Fibroblast of lung (primary cell): ENCODE measurements at places on chromosomes 3 and 15. TPM values are rescaled to one million over a fixed set of nuclear protein-coding genes. Genes with fewer than 3 reads are reported as not detected.
A peak's percentile ranks its signal among the peaks of the same experiment; 100 is the strongest.

Gene TMEM87A
- total RNA-seq = 54.2 and 61.8 TPM in 2 replicates

Gene RAB7A
- total RNA-seq = 29.5 and 54.2 TPM in 2 replicates

DNA sequence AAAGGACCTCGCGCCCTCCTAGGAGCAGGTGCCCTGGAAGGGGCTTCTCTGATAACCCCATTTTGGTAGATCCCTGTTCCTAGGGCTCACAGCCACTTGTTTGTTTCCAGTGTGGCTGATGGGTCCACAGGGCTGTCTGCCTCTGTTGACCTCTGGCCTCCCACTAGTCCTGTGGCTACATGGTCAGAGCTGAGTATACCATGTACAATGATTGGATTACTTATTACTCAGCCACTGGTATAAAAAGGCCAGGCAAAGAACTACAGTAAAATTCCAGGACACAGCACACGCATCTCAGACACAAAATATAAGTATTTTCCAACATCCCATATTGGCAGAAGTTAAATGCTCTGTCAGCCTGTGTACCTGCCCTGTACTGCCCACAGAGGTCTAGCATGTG lies 277.3 kb downstream of the GABRG3 start:
- H3K4me3 ChIP-seq = no peak overlapping the region
- DNase-seq = no peak
- H3K27ac ChIP-seq = no peak overlapping the region

Gene TMED3
- total RNA-seq = 82.2 and 118 TPM in 2 replicates

DNA sequence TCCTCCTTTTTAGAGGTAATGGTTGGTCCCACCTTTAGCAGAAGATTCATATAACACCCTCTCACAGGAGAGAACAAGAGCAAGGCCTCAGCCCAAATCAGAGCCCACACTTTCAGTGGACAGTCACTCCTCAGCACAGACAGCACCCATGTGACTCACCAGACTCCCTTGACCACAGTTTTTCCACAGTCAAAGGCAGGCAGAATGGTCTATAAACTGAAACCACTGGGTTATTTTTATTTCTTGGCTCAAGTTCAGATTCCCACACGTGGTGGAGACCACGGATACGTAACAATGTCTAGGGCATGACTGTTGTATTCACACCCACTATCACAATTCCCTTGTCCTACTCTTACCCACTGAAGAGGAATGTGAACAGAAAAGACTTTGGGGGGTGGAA lies 237.8 kb upstream of the UBE2E1 start:
- no peaks in the 10 kb centered on the region for H3K4me1 ChIP-seq
- no peak overlapping the region for H3K27ac ChIP-seq
- peak; percentile 84 for DNase-seq
- H3K4me3 ChIP-seq = no peak overlapping the region

- DNase-seq = peak; percentile 26
- H3K4me1 ChIP-seq = peaks cover 7% of the 10 kb centered on the region
- no peak overlapping the region for H3K4me3 ChIP-seq
- no peaks in the 10 kb centered on the region for H3K36me3 ChIP-seq
- no peak overlapping the region for H3K27ac ChIP-seq
- H3K27me3 ChIP-seq = no peaks in the 10 kb centered on the region
These were observed 16.4 kb downstream of the GPR160 start for GRCh38 chr3:170054204-170054603.

DNA sequence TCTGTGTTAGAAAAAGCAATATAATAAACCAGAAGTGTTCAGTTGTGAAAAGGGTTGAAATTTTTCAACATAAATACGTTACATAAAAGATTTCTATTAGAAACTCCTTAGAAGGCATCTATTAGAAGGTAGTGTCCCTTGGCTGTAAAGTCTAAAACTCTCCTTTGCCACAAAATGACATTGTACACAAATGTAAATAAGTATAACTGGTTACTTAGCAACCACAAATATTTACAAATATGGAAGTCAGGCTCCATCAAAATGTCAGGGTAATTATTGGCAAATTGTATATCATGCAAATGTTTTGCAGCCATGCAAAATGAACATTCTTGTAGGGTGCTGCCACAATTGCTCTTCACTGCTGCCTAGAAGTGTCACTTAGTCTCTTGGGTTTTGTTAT lies 419.1 kb upstream of the CDIN1 start:
- H3K27ac ChIP-seq = no peak overlapping the region
- H3K36me3 ChIP-seq = no peaks in the 10 kb centered on the region
- no peaks in the 10 kb centered on the region for H3K27me3 ChIP-seq
